ENCODE measurements at places on chromosomes 2 and 18. TPM values are rescaled to one million over a fixed set of nuclear protein-coding genes. Genes with fewer than 3 reads are reported as not detected.

DNA sequence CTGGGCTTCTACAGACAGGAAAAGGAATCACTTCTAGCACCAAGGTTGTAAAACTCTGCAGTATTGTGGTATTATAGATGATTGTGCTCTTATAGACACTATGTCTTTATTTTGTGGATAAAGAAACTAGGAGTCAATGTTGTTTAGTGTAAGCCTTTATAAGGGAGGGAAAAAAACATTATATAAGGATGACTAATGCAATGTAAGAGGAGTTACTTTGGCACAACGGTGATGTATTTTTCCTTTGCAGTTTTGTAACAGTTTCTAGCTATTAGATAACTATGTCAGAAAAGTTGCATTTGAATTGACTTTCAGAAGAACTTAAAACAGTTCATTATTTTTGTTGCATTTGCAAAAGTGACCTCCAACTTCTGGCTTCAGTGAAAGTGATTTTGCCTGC, 545.4 kb downstream of the CCDC85A start:
- no peak for DNase-seq

GRCh38 chr2:48519593-48519992, 10.4 kb upstream of the STON1 start:
- no peak for DNase-seq

- no peak for DNase-seq
Measured at GRCh38 chr2:85245891-85246290, 81.9 kb downstream of the TGOLN2 start.

The CCDC150 gene
- 6.8 TPM for total RNA-seq

DNA sequence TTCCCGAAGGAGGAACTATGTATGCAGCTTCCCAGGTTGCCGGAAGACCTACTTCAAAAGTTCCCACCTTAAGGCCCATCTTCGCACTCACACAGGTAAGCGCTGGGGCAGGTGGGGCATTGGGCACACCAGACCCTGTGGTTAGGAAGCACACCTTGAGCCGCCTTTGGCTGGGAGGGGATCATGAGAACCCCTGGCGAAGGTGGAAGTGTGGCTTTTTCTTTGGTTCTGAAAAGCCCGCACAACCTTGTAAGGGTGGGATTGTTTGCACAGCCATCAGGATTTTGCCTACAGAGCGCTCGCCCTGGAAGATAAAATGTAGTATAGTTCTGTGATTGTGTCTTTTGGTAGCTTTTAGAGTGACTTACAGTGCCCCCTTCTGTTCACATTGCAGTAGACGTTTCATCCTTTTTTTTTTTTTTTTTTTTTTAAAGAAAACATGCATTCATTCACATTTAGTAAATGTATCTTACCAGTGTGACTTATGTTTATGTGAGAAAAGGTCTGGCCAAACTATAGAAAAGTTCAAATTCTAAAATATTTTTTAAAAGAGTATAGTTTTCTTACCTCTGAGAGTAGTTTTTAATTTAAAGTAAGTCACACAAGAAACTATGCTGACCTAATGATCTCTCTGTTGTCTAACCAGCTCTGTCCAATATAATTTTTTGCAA, 5.3 kb downstream of the KLF11 start:
- DNase-seq: peak; percentile 72

The MERTK gene
- 37.8 TPM for total RNA-seq

Data from spleen (tissue), 13 donors.